Femur (tissue), 1 donor: ENCODE measurements at places on chromosomes 13 and 19.

- no peak for DNase-seq
Measured at GRCh38 chr19:50158577-50158976, 4.5 kb downstream of the IZUMO2 start.

DNA sequence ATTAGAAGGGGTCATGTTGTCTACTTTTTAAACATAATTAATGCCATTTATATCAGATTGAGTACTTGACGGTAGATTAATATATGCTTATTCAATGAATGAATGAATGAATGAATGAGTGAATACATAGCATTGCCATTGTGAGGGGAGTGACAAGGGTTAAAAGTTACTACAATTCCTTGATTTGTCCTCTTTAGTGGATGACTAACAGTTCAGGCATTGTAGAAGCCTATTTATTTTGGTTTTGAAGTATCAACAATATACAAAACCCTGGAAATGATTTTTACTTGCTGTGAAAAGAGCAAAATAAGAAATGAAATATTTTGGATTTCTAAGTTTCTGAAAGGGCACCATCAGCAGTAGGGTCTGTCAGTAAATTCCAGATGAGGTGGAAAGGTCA is 122.7 kb downstream of the CYSLTR2 start:
- DNase-seq: no peak

GRCh38 chr19:56642711-56643459 is at the start of gene SMIM17:
TSS of gene SMIM17 (plus strand) at chr19:56643159. CDS start at chr19:56645668, 2,509 bp downstream.
- DNase-seq: no peak

- DNase-seq: no peak
Measured at GRCh38 chr13:98368019-98368418, 190.9 kb upstream of the RNF113B start.

- no peak for DNase-seq
Measured at GRCh38 chr13:35781036-35782000, 304.8 kb upstream of the MAB21L1 start.

GRCh38 chr13:77333594-77333993 is 6.7 kb upstream of the MYCBP2 start:
- DNase-seq: no peak

- no peak for DNase-seq
Measured at GRCh38 chr19:49869009-49869483, 1.7 kb upstream of the PNKP start.

- DNase-seq: no peak
Measured at GRCh38 chr19:7658219-7658686, 10.6 kb upstream of the RETN start.

DNA sequence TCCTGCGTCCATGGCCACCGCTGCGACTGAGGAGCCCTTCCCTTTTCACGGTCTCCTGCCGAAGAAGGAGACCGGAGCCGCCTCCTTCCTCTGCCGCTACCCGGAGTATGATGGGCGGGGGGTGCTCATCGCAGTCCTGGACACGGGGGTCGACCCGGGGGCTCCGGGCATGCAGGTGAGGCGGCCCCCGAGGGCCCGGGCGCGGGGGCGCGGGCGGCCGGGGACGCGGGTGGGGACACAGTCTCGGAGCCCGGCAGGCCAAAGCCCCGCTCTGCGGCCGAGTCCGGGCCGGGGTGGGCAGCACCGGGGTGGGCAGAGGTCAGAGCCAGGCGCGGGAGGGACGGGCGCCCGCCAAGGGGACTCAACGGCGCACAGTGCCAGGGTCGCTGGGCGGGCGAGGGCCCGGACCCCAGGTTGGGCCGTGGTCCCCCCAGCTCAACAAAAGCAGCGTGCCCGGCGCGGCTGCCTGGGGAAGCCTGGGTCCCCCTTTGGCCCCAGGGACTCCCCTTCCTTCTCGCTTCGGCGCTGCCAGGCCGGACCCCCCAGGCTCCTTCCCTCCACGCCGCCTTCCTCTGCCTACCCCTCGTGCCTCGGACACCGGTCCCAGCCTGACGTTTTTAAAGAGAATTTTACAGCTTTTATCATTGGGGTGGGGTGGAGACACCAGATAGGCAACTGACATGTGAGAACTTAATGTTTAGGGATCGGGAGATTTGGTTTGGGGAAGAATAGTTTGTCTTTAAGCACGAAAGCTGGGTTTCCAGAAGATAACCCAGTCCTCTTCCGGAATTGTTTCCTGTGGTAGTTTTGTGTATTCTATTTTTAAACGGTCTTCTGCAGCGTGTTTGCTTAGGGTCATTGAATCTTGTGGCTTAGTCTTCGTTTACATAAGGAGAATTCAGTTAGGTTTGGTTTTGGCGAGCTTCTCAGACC is 509 bp downstream of the TPP2 start:
- DNase-seq: peak; percentile 52

GRCh38 chr13:59332966-59333365 is 830.8 kb downstream of the DIAPH3 start:
- DNase-seq: no peak

DNA sequence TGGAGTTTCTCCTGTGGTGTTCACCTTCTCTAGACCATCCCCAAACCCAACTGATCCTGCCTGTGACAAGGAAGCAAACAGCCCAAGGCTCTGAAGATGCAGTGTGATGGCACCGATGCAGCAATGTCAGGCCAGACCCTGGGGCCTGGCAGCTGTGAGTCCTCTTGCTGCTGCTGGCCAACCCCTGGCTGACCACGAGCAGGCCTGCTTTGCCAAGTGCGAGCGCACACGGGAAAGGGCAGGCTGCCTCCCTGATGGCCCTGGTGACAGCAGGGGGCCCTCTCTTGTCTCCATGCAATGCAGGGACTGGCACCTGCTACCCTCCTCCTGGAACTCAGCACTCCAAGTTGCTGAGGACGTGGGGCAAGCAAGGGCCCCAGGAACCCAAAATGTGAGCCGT is 5.4 kb upstream of the VSTM2B start:
- no peak for DNase-seq

- DNase-seq: no peak
Measured at GRCh38 chr13:106063591-106064313, 471.7 kb downstream of the EFNB2 start.

DNA sequence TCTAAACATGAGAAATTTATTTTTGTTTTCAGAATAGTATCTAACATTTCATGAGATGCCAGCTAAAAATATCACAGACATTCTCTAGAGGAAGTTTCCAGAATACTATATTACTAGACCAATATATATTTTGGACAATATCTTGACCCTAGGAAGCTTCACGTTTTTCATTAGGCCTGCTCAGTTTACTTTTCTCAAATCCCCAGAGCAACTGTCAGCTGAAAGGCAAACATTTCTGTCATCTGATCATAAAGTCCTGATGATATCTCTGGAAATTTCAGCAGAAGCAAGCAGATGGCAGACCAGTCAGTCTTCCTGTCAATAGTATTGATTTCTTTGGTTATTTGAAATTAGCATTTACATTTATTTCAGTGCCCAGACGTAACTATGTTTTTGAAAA is 4.0 kb downstream of the POSTN start:
- DNase-seq: no peak

- no peak for DNase-seq
Measured at GRCh38 chr13:108911807-108912206, 282.4 kb downstream of the MYO16 start.

GRCh38 chr13:23159760-23160637 is 20.8 kb upstream of the SGCG start:
- DNase-seq: peak; percentile 27

DNA sequence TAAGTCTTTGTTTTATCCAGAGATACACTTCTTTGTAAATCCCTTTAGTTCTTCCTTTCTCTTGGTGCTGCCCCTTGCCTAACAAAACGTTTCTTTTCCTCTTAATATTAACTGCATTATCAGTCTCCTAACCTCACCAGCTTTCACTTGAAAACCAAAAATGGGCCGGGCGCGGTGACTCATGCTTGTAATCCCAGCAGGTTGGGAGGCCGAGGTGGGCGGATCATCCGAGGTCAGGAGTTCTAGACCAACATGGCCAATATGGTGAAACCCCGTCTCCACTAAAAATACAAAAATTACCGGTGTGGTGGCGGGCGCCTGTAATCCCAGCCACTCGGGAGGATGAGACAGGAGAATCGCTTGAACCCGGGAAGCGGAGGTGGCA is 329.8 kb upstream of the MIR17HG start:
- DNase-seq: no peak

GRCh38 chr13:32984857-32985626 is 31.2 kb upstream of the KL start:
- no peak for DNase-seq

DNA sequence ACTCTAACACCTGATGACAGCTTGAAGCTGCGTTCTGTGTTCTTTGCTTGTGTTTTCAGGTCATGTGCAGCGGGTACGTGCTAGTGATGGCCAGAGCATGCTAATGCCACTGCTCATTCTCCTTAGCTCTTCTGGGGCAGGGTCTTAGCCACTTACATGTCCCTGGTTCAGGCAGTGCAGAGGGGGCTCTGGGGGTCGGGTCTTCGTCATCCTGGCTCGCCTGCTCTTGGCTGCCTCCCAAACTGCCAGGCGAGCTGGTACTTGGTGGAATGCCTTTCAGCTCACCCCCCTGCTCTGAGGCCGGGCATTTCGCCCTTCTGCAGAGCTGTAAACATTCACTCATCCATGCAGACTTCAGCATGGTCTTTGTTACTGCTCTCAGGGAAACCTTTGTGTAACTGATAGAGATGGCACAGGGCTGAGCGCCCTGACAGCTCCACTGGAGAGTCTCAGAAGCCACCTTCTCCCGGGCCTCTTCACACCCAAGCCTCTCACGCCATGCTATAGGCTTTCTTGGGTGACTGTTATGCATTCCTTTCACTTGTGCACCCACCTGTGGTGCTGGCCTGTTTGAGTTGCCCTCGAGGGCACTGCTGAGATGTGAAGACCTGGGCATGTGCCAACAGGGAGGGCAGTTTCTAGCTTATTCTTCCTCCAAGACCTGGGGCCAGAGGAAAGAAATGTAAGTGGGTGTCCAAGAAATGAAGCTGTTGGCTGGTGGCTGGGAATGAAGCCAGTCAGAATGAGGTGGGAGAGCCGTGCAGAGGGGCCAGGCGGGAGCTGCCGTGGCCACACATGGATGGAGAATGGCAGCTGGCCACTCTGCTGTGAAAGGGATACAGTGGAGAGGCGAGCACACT is 24.4 kb downstream of the FAM124A start:
- no peak for DNase-seq

- peak; percentile 91 for DNase-seq
Measured at GRCh38 chr19:49362048-49362928, at the start of gene TEAD2. TSS of gene TEAD2 (minus strand) at chr19:49362416. CDS start at chr19:49360075, 2,341 bp downstream.

GRCh38 chr19:38742906-38743305 is 1.4 kb downstream of the CAPN12 start:
- no peak for DNase-seq

- peak; percentile 29 for DNase-seq
Measured at GRCh38 chr19:1488282-1488601, 1.9 kb downstream of the PCSK4 start.

- DNase-seq: no peak
Measured at GRCh38 chr19:10201176-10201575, 6.4 kb upstream of the DNMT1 start.

DNA sequence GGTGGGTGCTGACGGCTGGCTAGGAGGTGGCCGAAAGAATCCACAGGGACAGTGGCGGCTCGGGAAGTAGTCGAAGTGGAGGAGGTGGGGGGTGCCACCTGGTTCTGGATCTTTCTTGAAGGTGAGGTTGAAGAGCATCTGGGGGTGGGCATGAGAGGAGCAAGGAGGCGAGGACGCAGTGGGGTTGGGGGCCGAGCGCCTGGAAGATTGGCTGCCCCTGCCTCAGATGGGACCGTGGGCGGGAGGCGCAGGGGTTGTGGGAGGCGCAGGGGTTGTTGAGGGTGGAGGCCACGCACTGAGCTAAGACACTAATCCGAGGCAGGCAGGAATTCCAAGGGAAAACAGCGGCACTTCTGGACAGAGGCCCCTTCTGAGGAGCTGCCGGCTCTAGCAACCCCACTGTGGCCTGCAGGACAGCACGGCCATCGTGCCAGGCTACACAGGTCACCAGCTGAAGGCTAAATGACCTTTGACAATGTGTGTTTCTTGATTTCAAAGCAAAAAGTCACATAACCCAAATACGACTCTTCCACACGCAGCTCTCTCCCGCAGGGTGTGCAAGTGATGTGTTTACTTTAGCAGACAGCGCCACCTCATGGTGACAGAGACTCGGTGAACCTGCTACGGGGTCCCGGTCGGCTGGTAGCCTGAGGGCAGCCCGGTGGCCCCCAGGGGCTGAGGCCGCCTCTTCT is 44.1 kb upstream of the RANBP3 start:
- peak; percentile 87 for DNase-seq

DNA sequence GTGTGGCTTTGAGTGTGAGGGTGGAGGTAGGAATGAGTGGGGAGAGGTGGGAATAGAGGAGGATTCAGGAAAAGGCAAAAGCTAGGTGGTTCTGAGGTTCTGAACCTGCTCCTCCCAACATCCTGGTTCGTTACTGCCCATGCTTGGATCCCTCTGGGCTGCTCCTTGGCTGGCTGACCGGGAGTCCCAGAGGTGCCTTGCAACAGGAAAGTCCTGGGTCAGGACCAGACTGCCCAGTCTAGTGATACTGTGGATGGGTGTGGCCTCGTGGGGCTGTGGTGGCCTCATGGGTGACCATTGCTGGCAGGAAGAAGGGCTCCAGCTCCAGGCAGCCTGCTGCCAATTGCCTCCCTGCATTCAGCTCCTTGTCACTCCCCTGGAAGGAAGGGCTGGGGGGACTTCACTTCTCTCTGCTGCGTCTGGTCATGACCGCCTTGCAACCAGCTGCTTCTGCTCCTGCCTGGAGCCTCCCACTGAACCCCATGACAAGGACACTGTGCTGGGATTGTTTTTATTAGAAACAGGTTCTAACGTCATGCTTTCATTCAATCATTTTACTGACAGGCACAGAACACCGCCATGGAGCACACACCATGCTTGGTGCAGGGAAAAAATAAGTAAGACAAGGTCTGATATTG is 61.5 kb upstream of the UBL3 start:
- no peak for DNase-seq
